ENCODE measurements at places on chromosomes 16 and 17. TPM values are rescaled to one million over a fixed set of nuclear protein-coding genes. Genes with fewer than 3 reads are reported as not detected.
A peak's percentile ranks its signal among the peaks of the same experiment; 100 is the strongest.

GRCh38 chr17:10051112-10051511 lies 146.0 kb upstream of the RCVRN start:
- DNase-seq = peak; percentile 72

DNA sequence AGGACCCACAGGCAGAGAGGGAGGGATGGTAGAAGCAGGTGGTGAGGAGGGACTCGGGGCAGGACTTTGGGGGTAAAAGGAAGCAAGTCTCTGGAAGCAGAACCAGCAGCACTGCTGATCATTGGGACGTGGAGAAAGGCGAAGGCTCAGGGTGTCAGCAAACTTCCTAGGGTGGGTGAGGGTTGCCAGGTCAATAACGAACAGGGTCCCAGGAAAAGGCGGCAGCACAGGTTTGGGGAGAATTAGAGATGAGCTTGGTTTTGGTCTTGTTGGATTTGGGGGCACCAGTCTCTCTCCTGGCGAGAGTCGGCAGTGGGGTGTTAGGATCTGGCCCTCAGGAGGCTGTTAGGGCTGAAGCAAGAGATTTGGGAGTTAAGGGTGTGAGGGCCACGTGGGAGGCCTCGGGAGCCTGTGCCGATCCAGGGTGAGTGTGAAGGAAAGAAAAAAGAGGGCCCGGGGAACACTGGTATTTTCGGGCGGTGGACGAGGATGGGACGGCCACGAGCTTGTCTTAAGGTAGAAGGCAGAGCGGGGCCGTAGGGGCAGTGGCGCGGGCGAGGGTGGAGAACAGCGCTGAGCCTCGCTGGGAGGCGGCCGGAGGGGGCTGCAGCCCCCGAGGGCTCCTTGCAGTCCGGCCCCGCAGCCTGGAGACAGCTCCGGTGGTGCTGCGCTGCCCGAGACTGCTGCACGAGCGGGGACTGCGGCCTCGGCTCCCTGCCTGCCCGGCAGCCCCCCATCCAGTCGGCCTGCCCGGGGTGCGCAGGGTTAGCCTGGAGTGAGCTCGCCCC lies 765 bp upstream of the ADORA2B start:
- no peak for DNase-seq

GRCh38 chr17:81018044-81018802 lies 16.7 kb upstream of the BAIAP2 start:
- peak; percentile 59 for DNase-seq

DNA sequence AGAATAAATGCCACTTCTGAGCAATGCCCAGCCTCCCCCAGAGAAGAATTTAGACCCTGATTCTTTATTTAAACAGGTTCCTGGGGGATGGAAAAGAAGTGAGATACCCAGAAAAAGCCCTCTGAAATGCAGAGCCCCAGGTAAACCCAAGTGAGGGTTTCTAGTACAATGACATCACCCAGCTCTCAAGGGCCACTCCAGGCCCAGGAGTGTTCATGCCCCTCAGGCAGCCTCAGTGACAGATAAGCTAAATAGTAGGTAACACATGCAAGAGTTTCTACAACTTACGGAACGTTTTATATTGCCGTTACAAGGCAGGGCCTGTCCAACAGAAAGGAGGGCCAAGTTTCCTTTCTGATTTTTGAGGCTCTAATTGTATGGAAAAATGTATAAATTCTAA lies 683.7 kb upstream of the SALL1 start:
- DNase-seq = no peak

GRCh38 chr17:10789694-10790271 lies 14.1 kb downstream of the TMEM238L start:
- DNase-seq = no peak

DNA sequence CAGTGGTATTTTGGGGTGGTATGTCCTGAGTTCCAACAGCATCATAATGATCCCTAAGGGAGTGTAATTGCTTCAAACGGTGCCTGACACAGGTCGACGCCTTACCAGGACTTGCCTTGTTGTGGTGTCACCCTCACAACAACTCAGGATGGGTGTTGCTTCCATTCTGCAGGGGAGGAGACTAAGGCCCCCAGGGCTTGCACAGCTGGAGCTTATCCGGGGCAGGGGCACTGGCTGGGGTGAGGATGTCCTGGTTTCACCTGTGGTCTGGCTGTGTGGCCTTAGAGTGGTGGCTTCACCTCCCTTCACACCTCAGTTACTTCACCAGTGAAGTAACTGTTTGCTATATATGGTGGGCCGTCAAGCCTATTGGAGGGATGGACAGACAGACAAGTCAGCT lies 23.3 kb downstream of the LLGL2 start:
- DNase-seq = no peak

DNA sequence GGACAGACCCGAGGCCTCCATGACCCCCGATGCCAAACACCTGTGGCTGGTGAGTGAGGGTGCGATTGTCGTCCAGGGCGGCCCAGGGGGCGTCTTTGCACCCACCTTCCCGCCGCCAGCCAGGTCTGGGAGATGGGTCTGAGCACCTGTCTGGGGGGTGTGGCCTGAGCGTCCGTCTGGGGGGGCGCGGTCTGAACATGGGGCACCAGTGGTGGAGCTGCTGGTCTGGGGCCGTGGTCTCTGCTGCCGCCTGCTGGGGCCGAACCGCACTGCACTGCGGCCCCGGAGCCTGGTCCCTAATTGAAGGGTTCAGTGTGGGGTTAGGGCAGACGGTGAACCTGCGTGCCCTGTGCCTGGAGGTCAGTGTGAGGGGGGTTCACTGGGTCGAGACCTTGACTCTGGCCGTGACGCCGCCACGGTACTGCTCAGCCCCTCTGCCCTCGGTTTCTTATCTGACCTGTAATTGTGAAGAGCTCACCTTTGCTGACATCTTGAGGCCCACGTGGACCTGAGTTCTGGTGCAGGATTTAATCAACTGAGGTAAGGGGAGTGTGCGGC lies 12.6 kb upstream of the TCF25 start:
- peak; percentile 58 for DNase-seq

GRCh38 chr17:29342158-29342765 lies 47.9 kb upstream of the TAOK1 start:
- no peak for DNase-seq

The TPSD1 gene
- polyA plus RNA-seq = not detected

DNA sequence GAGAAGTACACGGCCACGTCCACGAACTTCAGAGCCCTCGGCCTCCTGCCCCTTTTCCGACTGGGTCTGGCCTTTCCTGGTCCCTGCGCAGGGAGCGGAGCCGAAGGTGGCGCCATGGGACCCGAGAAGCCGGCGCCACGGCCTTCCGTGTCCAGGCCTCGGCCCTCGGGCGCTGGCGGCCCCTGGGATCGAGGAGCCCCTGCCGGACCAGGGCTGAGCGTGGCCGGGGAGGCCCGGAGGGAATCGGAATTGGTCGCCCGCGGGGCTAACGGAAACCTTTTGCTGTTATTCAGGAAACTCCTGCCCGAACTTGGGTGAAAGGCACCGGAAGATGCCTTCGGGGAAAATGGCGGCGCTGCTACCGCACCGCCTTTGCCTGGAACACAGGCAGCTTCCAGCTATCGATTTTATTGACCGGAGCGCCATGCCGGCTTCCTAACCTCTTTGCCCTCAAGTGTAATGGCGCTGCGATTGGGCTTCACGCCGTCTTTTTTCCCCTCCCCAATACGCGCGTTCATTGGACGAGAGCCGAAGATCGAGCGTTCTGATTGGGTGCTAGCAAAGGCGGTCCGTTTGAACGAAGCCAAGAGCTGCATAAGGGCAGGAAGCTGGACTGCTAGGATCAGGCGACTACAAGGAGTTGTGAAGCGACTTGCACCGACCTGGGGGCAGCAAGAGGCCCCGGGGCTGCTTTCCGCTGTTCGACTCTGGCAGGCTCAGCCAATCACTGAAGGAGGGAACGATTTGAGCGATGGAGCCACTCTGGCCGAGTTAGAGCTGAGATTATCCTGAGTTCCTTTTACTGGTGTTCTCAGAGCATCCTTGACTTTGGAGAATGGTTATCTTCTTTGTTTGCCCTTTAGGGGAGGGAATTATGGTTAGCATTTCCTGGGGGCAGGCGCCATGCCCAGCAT lies at the start of gene ZNF689:
Gene ZNF689, minus strand, starts transcription at position 464 of the 914 bp plus-strand sequence. Its CDS starts 348 bp downstream, at position 116.
- peak; percentile 97 for DNase-seq

DNA sequence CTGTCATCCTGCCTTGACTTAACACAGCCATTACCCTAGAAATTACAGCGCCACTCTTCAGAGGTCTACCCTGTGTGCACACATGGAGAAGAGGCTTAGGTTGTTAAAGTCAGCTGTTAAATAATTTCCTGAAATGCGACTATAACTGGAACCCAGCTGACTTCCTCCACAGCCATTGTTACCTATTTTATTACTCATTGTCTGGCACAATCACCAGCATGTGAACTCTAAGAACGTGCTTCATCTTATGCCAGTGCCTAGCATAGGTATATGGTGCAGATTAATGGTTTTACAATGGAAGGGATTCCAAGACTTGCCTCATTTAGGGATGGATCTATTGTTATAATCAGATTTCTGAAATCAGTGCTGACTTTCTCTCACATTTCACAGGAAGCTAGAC lies 11.9 kb downstream of the RDM1 start:
- DNase-seq = no peak

DNA sequence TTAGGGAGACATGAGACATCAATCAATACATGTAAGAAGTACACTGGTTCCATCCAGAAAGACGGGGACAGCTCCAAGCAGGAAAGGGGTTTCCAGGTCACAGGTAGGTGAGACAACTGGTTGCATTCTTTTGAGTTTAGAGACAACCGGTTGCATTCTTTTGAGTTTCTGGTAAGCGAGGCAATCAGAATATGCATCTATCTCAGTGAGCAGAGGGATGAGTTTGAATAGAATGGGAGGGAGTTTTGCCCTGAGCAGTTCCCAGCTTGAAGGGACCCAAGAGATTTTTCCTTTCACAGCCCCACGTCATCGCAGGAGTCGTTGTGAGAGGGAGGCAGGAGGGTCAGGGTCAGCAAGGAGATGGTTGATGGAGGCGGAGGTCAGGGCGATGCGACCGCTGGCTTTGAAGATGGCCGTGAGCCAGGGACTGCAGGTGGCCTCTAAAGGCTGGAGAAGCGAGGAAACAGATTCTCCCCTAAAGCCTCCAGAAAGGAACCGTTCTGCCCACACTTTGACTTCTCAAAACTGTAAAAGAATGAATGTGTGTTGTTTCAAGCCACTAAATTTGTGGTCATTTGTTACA lies 36.5 kb downstream of the IRF8 start:
- DNase-seq = no peak

The SMIM5 gene
- 0.16 TPM for polyA plus RNA-seq

- no peak for DNase-seq
Observed at GRCh38 chr17:50594128-50594823, 33.8 kb downstream of the CACNA1G start.

GRCh38 chr17:31269036-31269577 lies 27.9 kb downstream of the OMG start:
- peak; percentile 46 for DNase-seq

The TOB1 gene
- 93.8 TPM for polyA plus RNA-seq

The HOXB5 gene
- 2.0 TPM for polyA plus RNA-seq

DNA sequence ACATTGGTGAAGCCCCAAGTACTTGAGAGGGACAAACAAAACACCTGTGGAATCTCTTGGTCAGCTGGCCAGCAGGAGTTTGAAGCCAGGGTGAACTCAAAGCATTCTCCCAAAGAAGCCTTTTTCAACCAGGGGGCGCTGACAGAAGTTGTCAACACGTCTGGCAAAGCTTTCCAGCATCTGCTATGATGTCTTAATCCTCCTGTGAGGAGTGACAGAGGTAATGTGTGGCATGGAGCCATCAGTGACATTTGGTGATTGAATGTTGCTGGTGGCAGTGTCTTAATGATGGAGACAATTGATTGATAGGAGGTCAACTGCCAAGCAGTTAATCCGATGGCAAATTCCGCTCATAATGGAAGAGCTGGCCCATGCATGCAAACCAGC lies 257.6 kb upstream of the HSBP1 start:
- no peak for DNase-seq

The FGF11 gene
- 0.22 TPM for polyA plus RNA-seq

- peak; percentile 67 for DNase-seq
Observed at GRCh38 chr17:44350733-44351226, 5.7 kb downstream of the GRN start.

- DNase-seq = peak; percentile 74
Observed at GRCh38 chr17:17933775-17934174, 38.4 kb downstream of the TOM1L2 start.

DNA sequence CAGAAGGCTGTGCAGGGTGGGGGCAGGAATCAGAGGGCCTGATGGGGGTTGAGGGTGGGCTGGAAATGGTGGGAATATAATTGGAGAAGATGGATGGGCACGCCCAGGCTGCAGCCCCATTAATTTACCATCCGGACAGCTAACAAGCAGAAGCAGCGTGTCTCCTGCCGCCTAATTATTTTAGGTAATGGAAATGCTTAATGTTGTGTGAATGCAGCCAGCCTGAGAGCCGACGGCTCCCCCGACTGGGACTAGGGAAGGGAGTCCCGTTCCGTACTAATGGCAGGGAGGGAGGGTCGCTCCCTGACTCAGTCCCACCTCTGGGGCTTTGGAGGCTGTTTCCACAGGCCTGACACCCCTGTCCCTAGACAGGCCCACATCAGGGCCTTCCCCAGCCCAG lies 4.7 kb upstream of the OVCA2 start:
- DNase-seq = no peak

The TPSG1 gene
- polyA plus RNA-seq = not detected

DNA sequence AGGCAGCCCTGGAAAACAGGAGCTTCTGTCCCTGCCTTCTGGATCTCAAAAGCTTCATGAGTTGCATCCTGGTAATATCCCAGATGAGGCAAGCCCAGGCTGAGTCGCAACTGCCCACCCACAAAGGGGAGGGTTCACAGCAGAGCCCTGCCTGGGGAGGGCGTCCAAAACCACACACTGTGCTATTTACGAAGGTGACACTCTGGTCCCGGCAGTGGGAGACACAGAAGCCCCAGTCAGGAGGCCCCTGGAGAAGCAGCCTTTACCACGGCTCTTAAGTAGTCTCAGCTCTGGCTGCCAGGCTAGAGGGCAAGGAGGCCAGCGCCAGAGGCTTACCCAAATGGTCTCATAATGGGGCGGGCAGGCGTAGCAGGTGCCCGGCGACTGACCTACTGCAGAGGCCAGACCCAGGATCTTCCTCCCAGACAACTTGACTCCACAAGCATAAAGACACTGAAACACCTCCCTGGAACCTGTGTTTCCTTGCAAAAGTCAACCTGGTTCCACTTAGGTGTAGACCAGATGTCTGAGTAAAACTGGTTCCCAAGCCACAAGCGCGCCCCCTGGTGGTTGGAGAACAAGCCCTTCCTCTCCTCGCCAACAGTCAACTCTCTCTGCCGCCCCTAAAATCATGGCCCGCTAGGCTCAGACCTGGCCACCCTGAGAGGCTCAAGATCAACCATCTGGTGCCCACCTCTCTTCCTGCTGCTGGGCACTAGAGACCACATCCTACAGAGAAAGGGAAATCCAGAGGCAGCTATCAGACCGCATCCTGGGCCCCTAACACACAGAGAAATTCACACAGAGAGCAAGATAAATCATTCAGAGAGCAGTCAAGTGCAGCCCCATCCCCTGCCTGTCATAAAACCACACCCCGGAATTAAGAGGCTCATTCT lies 5.2 kb downstream of the AXIN2 start:
- DNase-seq = peak; percentile 80
